ENCODE measurements at places on chromosomes 4 and X.
A peak's percentile ranks its signal among the peaks of the same experiment; 100 is the strongest.

- DNase-seq = peak; percentile 46
Observed at GRCh38 chr4:187908079-187908561, 87.5 kb upstream of the ZFP42 start.

DNA sequence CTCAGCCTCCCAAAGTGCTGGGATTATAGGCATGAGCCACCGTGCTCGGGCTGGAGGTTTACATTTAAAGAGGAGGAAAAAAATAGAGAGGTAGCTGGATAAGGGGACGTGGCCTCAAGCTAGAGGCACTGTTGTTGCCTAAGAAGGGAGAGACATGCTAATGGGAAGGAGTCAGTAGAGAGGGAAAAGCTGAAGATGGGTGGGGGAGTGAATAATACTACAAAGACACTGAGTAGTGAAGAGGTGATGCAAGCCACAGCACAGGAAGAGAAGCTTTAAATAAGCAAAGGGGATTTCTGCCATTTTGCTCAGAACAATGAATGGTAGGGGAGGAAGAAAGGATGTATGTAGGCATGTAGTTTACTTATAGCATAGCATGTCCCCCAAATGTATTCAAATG lies 11.5 kb upstream of the AP1S2 start:
- no peak for DNase-seq

DNA sequence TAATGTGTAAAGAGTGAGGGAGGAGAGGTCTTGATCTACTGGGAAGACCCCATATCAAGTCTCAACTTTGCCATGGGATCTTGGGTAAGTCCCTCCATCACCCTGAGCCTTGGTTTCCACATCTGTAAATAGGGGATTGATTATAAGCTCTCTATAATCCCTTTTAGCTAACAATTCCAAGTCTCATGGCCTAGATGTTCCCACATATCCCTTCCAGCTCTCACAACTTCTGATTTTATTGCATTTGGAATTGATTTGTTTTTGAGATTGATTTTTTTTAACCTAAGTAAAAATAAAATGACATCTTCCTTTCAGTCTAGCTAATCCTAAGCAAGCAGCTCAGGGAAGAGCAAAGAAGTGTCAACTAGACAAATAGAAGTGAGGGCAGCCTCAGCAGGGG lies 29.8 kb downstream of the SMIM20 start:
- no peak for DNase-seq

- DNase-seq = no peak
Observed at GRCh38 chr4:132065940-132066495, 1083.1 kb upstream of the PCDH10 start.

- DNase-seq = no peak
Observed at GRCh38 chrX:125293850-125294780, 25.6 kb upstream of the TEX13C start.

DNA sequence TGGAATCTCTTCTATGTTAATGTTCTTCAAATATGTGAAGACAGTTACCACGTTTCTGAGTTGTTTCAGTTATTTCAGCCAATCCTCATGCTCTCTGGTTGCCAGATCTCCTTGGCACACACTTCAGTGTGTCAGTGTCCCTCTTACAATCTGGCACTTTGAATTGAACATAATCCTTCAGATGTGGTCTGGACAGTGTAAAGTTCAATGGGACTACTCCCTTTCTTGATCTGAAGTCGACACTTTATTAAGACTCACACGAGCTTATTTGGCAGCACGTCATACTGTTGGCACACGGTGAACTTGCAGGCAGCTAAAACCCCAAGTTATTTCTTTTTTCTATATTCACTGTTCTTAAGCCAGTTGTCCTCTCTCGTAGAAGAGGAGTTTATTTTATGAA lies 28.2 kb downstream of the ARSJ start:
- no peak for DNase-seq

DNA sequence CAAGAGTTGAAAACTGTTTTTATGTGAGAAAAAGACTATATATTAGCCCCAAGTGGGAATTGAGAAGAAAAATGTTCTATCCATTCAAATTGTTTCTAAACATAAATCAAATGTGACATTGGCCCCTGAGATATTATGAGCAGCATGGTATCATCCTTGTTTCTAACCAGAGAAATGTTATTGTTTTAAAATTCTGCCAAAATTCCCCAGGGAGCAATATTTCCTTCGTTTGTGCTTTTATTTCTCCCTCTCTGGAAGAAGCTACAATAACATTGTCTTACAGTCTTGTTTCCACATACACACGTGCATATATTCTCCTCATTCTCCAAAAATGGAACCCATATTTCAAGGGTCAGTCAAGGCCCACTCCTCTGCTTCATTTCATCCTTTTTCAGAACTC lies 46.7 kb downstream of the MAGEB17 start:
- no peak for DNase-seq

DNA sequence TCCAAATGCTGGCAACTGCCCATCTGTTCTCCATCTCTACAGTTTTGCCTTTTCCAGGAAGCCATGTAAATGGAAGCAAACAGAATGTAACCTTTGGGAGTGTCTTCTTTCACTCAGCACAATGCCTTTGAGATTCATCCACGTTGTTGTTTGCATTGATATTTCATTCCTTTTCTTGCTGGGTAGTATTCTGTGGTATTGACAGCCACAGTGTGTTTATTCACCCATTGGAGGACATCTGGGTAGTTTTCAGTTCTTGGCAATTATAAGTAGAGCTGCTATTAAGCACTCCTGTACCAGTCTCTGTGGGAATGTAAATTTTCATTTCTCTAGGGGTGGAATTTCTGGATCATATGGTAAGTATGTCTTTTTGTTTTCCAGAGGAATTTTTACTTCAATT lies 194.3 kb upstream of the RPS6KA3 start:
- no peak for DNase-seq

DNA sequence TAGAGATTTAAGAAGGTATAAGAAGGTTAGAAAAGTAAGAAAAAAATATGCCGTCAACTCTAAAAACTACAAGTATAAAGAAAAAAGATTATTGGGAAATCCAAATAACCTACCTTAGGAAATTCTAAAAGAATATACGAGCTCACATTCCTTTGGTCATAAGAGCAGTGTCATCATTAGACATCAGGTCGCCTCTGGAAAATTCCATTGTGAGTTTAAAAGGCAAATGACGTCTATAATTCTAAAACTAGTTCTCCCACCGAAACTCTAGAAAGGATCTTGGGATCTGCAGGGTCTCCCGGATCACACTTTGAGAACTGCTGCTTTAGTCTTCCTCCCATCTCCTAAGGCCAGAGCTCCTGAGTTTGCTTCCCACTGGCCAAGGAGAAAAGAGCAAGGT lies 518 bp upstream of the SAT1 start:
- no peak for DNase-seq

- DNase-seq = peak; percentile 24
Observed at GRCh38 chr4:80918004-80918403, 112.5 kb upstream of the BMP3 start.

DNA sequence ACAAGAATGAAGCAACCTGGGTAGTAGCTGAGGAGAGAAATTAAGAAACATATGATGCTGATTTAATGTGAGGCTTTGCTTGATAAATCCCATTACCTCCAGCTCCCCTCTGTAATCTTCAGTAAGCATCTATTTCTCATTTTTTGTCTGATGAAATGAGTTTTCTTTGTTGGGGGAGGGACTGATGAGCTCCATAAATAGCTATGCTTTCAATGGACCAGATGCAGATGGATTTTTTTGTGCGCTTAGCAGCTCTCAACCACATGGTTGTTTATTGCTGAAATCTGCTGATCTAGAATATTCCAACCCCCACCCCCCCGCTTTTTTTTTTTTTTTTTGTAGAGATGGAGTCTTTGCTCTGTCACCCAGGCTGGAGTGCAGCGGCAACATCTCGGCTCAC lies 1082.0 kb downstream of the RAPGEF2 start:
- DNase-seq = no peak

DNA sequence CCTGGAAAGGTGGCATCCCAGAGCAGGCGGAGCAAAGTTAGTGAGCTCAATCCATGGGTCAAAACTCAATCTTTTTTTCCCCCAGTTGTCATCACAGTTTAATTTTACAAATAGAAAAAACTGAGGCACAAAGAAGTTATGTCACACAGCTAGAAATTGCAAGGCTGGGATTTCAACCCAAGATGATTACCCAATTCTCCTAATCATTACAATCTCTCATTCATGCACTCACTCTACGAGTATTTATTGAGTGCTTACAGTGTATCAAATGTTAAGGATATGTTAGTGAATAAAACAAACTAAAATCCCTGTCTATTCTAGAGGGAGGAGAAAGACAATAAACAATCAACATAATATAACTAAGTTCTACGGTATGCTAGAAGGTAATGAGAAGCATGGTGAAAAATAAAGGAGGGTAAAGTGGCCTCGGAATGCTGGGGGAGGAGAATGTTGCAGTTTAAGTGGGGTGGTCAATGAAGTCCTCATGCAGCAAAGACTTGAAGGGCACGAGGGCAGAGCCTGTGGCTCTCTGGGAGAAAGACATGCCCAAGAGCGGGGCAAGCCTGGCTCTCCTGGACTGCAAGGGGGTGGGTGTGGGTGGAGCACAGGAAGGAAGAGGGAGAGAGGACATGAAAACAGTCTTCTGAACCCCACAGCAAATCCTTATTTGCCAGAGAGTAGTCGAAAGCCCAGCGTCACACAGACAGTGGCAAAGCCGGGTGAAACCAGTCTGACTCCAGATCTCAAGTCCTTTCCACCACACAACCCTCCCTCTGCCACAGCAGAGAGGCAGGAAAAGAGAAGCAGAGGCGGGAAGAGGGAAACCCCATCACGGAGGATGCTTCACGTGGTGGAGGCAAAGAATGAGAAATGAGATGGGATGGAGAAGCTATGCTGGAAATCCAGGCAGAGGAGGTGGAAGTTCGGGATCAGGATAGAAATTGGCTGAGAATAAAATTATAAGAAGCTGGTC lies 48.3 kb downstream of the RAB33B start:
- no peak for DNase-seq

GRCh38 chr4:31349907-31350306 lies 629.7 kb downstream of the PCDH7 start:
- DNase-seq = no peak

GRCh38 chr4:148369919-148370318 lies 72.3 kb downstream of the NR3C2 start:
- DNase-seq = no peak

DNA sequence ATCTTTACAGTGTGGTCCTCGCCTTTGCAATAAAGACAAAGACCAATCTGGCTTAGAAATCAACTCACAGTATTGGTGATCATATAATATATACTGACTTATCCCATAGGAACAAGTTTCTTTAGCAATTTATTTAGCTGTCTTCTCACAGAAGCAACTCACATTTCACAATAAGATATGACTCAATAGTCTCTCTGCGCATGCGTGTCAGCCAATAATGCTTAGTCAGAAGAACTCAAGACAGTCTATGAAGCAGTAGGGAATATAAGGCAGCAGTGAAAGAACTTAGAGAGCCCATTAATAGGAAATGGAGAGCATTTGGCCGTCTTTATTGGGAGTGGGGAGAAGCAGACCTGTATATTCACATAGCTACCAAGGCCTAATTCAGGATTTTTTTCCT lies 216.7 kb downstream of the IL13RA2 start:
- peak; percentile 31 for DNase-seq

DNA sequence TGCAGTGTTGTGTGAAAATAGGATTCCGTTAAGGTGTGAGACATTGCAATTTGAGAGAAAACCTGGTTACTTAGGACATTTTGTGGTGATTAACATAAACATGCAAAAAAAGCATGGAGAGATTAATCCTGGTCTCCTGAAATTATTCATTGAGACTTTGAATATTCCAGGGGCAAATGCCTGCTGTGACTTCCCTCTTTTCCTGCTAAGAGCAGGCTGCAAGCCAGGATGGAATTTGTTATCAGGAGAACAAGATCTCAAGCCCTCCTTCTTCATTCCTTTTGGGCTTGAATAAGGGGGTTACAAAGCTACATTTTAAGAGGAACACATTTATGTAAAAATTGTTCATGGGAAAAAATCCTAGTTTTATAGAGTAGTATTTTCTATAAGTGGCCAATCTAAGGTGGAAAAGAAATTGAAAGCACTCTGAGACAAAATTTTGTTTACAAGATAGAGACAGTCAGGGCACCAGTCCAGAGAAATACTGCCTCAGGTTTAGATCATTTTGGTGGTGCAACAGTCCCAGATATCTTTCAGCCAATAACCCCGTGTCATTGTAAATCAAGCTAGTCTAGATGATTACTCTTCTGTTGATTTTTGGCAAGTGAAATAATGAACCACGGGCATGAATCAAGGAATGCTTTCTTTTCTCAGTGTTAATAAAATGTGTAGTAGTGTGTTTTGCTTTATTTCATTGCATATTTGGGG lies 1528.3 kb upstream of the AGA start:
- DNase-seq = no peak

DNA sequence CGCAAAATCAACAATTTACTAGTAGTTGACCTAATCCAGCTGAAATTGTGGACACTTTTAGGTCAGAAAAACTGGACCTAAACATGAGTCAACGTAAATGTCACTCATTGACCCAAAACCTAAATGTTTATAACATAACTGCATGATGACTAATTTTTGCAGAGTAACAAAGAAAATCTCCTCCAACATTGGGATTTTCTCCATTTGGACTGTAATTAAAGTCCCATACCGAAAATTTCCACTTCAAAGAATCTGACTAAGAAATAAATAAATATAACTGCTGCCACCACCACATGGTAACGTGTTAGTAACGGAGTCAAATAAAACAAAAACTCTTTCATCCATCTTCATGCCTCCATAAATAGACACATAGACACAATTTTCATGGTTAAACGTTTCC lies 1.9 kb downstream of the ADGRA3 start:
- DNase-seq = no peak
